Right ventricle myocardium inferior (tissue), 1 donor: ENCODE measurements at places on chromosomes 3 and 15. TPM values are rescaled to one million over a fixed set of nuclear protein-coding genes. Genes with fewer than 3 reads are reported as not detected.

TMEM202 gene
- not detected for total RNA-seq

AADACL2 gene
- total RNA-seq, result not detected

DNA sequence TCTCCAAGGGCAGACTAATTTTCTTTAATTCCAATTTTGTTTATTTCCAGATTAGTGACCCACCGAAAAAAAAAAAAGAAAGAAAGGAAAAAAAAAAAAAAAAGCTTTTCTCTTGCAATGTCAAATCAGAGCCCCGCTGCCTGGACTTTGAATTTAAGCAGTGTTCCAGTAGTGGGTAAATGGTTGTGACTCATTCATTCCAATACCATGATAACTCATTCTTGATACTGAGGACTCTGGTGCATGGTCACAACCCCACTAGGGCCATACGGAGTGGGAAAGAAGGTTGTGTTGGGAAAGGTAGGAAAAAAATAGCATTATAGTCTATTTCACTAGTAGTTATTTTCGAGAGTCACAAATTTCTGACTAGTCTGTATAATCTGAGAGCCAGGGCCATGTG lies 59.1 kb upstream of the COL8A1 start:
- DNase-seq, result no peak

DNA sequence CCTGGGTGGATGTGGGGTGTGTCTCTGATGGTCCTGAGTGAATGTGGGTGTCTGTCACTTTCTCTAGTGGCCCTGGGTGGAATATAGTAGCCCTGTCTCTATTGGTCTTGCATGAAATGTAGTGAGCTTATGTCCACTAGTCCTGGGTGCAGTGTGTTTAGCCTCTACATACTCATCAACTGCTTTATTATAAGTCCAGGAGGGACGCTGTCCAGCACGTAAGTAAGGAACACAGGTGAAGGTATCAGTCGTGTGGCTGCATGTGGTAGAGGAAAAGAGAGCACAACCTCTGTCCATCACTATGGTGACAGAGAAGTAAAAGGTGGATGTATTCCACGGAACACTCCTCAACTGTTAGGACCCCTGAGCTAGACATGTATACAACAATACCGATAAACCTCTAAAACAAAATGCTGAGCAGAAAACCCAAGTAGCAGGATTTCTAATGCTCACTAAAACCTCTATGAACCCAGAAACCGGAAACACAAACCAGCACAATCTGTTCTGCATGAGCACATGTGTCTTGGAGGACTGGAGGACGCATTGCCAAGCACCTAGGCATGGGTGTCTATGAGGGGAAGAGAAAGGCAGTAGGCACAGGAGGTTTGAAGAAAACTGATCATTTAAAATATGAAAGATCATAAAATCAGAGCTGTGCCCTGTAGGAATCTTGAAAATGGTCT lies 11.0 kb downstream of the LTF start:
- no peak for DNase-seq

- DNase-seq, result no peak
Measured at GRCh38 chr15:69298354-69298696, 387 bp upstream of the PAQR5 start.

CPEB1 gene
- 1.9 TPM for total RNA-seq

CSTA gene
- total RNA-seq, result 2.5 TPM

MAGI1 gene
- total RNA-seq, result 33.1 TPM

GRCh38 chr3:120420928-120421551 lies 29.8 kb downstream of the FSTL1 start:
- no peak for DNase-seq
